HL-60 (cell line): ENCODE measurements at places on chromosomes 16 and 17.

GRCh38 chr17:76032073-76032779 is 5.1 kb upstream of the EVPL start:
- DNase-seq, result no peak

- DNase-seq, result no peak
These were observed 1.8 kb downstream of the SREBF1 start for GRCh38 chr17:17834974-17835373.

DNA sequence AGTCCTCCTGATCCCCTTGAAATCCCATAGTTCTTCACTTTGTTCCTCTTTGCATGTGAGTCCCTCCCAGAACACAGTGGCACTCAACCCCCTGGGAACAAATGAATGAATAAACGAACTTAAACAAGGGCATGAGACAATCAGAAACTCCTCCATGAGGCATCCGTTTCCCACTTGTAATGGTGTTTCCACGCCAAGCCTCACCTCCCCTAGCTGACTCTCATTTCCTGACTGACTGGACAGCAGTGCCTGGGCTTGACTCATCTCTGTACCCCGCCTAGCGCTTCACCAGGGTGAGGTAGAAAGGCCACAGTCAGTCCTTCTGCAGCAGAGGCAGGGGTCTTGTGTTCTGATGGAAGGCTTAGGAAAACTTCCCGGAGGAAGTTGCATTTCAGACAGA is 14.2 kb downstream of the KIF1C start:
- DNase-seq, result no peak

DNA sequence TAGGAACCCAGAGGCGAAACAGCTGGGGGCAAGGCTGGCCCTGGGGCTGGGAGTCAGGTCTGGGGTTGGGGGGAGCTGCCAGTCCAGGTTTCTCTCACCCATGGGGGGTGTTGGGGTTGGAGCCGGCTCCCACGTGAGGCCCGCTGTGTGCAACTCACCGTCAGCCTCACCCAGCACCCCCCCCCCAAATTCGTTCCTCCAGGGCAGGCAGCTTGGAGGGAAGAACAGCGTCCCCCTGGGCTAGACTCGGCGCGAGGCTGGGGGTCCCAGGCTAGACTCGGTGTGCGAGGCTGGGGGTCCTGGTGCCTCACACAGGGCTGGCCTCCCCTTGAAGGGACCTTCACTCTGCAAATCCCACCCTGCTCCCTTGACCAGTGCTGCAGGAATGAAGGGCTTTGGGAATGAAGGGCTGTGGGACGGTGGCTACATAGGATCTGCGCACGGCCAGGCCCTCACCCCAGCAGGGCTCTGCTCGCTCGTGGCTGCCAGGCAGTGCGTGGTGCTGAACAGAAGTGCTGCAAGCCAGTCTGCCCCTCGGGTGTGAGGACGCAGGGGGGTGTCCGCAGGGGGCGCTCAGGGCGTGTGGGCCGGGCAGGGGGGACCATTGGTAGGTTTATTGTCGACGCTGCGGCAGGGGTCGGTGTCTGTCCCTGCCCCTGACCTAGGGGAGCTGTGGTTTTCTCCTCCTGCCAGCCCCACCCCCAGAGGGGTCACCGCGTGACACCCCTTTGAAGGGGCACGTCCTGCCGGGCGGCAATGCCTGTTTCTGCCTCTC is 74.7 kb downstream of the KLHDC4 start:
- no peak for DNase-seq

DNA sequence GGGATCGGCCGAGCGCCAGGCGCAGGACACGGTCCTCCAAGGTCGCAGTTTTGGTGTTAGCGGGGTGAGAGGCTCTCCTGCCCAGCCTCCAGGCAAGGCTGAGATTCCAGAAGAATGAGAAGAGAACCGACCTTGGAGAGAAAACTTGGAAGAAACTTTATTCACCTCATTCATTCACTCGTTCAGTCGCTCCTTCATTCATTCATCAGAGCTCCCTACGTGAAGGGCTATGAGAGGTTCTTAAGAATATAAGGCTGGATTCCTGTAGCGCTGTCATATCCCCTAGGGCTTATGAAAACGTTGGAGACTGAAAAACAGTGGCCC is 991 bp upstream of the MYH10 start:
- no peak for DNase-seq
